ENCODE measurements at places on chromosomes 1 and 21.

DNA sequence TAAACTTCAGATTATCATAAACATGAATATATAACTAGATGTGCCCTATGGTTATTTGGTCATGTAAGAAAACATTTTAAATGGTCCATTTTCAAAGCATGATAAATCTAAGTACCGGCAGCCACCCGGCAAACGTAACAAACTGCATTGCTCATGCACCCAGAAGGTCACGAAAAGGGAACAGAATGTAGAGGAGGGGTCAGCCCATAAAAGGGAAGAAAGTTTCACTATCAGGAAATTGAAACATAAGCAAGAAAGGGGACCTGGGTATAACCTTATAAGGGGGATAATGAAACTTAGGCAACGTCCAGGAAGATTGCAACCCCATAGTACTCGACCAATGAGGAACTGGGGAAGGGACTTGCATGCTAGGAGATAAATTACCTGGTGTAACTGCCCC lies 421.2 kb upstream of the ZRANB2 start:
- DNase-seq: no peak

DNA sequence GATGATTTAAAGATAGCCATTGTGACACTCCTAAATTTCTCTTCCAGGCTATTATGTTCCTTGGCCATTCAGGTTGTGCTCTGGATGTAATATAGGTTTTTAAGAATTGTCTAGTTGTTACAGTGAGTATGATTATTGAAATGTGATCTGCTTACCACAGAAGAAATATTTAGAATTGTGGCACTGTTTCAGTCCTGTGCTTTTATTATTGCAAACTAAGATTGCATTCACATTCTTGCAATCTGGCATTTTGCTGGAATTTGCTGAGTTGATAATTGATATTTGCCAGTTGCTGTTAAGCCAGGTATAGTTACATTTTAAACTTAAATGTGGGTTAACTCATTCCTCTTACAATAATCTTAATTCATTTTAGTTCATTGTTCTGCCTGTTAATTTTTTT lies 22.3 kb downstream of the EXO1 start:
- DNase-seq: no peak

DNA sequence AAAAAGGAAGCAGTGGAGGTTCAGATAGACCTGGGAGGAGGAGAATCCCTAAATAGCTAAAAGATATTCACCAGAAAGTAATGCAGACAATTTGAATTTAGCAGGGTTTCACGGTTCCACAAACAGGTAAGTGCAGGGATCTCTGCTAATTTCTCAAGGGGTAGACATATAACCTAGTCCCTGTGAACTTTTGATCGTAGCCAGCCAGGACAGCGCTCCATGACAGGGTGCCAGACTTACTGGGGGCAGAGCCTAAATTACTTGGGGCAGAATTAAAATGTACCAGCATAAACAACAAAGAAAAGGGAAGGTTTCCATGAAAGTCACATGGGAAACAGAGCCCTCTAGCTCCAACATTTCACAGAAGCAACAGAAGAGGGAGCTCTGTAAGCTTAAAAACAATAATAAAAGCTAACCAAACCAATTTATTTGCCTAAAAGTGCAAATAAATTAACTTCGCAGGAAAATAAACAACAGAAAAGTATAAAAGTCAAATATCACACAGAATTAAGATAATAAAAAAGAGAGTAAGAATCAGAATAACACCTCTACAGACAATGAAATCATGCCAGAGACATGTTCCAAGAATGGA lies 198.3 kb downstream of the DUSP10 start:
- DNase-seq: no peak

- DNase-seq: no peak
These were observed 116.2 kb downstream of the CENPF start for GRCh38 chr1:214719207-214719606.

DNA sequence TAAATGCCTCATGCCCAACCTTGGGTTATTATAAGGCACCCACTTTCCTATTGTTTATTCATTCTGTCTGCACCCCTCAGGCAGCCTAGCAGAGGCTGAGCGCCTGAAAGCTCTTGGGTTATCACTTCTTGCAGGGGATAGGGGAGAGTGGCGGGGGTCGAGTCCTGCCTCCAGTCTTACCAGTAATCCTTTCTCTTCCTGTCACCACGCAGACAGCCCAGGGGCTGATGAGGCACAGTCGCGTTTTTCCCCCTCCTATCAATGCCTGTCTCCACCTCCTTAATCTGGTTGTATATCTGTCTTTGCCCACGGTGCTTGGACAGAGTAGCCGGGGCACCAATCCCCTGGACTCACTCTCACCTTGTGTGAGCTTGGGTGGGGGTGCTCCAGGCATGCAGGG lies 733.1 kb downstream of the MATN1 start:
- no peak for DNase-seq

- DNase-seq: no peak
These were observed 8.9 kb downstream of the CAPZA1 start for GRCh38 chr1:112628516-112628915.

- no peak for DNase-seq
These were observed 31.3 kb upstream of the CLCA4 start for GRCh38 chr1:86515597-86515996.

DNA sequence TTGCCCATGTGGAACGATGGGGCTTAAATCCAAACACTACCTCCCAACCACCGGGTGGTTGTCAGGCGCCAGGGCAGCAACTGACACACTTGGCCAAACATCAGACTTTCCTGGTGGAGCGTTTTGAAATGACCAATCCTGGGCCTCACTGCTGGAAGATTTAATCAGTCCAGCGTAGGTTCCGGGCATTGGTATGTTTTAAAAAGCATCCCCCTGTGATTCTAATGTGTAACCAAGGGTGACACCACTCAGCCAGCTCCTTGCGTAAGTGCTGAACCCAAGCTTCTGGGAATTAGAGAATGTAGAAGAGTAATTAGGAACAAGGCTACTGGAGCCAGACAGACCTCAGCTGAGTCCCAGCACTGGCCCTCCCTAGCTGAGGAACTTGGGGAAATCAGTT lies 44.8 kb upstream of the KAZN start:
- no peak for DNase-seq

DNA sequence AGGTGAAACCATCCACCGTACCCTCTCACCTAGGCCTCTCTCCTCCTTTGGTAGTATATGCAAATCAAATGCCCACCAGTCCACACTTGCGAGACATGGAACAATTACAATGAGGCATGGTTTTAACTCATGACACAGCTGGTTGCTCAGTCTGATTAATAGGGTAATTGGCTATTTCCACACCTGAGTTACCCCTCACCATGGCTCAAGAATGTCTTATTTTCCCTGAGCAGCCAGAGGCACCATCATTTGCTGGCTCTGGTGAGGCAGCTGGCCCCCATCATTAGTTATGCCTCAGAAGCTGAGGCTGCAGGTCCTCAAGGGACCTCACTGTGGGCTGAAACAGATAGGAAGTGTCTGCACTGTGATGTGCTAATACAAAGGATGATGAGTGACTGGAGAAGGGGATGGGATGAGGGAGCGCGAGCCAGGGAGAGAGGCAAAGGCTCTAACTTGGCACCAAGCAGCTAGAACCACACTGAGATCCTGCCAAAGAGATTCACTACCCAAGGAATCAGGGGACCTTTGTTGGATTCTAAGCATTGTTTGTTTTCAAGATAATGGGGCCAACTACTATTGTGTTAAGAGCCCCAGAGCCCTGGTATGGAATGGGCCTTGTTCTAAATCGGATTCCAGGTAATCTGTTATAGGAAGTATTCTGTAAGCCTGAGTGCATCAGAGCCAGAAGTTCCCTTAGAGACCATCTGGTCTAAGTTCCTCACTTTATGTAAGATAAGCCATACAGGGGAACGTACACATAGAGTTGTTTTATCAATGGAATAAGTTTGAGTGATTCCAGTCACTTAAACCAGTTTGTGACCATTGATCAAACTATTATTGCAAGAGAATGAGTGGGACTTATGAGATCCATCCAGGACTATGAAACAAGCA lies 80.0 kb upstream of the CNTN2 start:
- DNase-seq: no peak

GRCh38 chr1:101182627-101183387 lies 54.0 kb upstream of the S1PR1 start:
- DNase-seq: no peak
